A673 (cell line): ENCODE measurements at places on chromosomes 7 and 10. TPM values are rescaled to one million over a fixed set of nuclear protein-coding genes. Genes with fewer than 3 reads are reported as not detected.

- no peaks in the 10 kb centered on the region for H3K36me3 ChIP-seq
- H3K4me3 ChIP-seq = no peak overlapping the region
- H3K27me3 ChIP-seq = no peaks in the 10 kb centered on the region
- peak; percentile 52 for DNase-seq
Measured at GRCh38 chr7:16135658-16136057, 285.7 kb downstream of the CRPPA start.

DNA sequence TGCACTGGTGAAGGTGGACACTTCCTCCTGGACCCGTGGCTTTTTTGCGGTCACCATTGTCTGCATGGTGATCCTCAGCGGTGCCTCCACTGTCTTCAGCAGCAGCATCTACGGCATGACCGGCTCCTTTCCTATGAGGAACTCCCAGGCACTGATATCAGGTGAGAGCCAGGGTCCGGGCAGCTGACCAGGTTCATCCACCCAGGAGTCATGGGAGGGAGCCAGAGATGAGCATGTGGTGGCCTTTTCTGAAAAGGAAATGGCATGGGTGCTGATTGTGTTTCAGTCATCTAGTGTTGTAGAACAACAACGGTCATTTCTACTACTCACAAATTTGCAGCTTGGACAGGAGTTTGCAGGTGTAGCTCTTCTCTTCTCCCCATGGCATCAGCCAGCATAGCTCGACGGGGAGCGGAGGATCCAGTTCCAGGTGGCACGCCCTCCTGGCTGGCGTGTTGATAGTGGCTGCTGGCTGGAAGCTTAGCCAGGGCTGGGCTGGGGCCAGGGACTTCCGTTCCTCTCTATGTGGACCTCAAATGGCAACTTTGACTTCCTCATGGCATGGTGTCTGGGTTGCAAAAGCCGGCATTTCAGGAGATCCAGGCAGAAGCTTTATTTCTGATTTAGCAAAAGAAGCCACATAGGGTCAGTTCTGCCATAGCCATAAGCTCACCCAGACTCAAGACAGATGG, 32.7 kb downstream of the SLC29A3 start:
- no peaks in the 10 kb centered on the region for H3K4me1 ChIP-seq
- no peaks in the 10 kb centered on the region for H3K36me3 ChIP-seq
- no peak overlapping the region for H3K27ac ChIP-seq
- H3K4me3 ChIP-seq = no peak overlapping the region

GRCh38 chr10:78203915-78204818, 170.5 kb downstream of the RPS24 start:
- no peaks in the 10 kb centered on the region for H3K36me3 ChIP-seq
- H3K27me3 ChIP-seq = no peaks in the 10 kb centered on the region

The SLC26A5 gene
- not detected in 2 replicates for total RNA-seq

- peaks cover 11% of the 10 kb centered on the region for H3K4me1 ChIP-seq
- H3K36me3 ChIP-seq = no peaks in the 10 kb centered on the region
- no peaks in the 10 kb centered on the region for H3K27me3 ChIP-seq
- no peak for DNase-seq
- H3K4me3 ChIP-seq = no peak overlapping the region
Measured at GRCh38 chr10:28970231-28970630, 292.9 kb downstream of the BAMBI start.

GRCh38 chr10:78805176-78805575, 263.6 kb upstream of the ZMIZ1 start:
- H3K4me1 ChIP-seq = no peaks in the 10 kb centered on the region
- H3K36me3 ChIP-seq = no peaks in the 10 kb centered on the region
- no peak overlapping the region for H3K4me3 ChIP-seq
- DNase-seq = peak; percentile 51
- H3K27ac ChIP-seq = no peak overlapping the region

- H3K27ac ChIP-seq = peak within 1 kb of the TSS; percentile 100
- H3K36me3 ChIP-seq = peaks cover 30% of the 10 kb centered on the region
- no peaks in the 10 kb centered on the region for H3K27me3 ChIP-seq
- peak; percentile 80 for DNase-seq
- peaks cover 41% of the 10 kb centered on the region for H3K4me1 ChIP-seq
- H3K4me3 ChIP-seq = peak within 1 kb of the TSS; percentile 97
Measured at GRCh38 chr10:117137911-117138642, at the start of gene VAX1. Gene VAX1, minus strand, starts transcription at chr10:117138270. Its CDS starts 214 bp downstream, at chr10:117138056.

- H3K4me3 ChIP-seq = no peak overlapping the region
- no peaks in the 10 kb centered on the region for H3K27me3 ChIP-seq
- H3K4me1 ChIP-seq = no peaks in the 10 kb centered on the region
- DNase-seq = no peak
- H3K36me3 ChIP-seq = no peaks in the 10 kb centered on the region
- H3K27ac ChIP-seq = no peak overlapping the region
Measured at GRCh38 chr7:85714951-85715350, 528.1 kb upstream of the SEMA3D start.

DNA sequence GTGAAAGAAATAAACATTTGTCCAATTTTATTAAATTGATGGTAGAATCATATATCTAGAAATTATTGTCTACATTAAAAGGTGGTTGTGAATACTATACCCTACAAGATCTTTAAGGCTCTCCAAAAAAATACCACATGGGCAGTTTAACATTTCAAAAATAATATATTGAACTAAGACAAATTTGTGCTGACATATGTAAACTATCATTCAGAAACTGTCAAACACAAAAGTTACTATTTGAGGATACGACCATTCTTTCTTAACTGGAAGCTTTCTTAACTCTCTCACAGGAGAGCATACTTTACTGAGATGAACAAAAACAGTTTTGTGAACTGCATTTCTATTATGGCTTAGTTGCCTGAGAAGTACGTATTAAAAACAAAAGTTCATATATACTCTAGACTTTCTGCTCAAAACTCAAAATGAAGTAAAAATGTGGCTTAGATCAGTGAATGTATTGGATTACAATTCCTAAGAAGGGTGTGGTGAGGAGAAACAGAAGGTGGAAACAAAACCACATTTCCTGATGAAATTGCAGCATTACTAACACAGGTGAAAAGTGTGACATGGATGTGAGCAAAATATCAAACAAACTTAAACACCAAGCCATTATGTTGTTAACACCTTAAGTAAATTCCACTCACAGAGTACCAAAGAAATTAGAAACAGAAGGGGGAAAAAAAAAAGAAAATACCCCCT, 138.5 kb downstream of the SEMA3A start:
- no peak for DNase-seq
- no peak overlapping the region for H3K27ac ChIP-seq
- no peaks in the 10 kb centered on the region for H3K36me3 ChIP-seq
- H3K4me1 ChIP-seq = peaks cover 13% of the 10 kb centered on the region
- H3K4me3 ChIP-seq = no peak overlapping the region

The PNLIPRP3 gene
- total RNA-seq = not detected in 2 replicates

- H3K27me3 ChIP-seq = no peaks in the 10 kb centered on the region
- no peak overlapping the region for H3K4me3 ChIP-seq
- H3K36me3 ChIP-seq = no peaks in the 10 kb centered on the region
- DNase-seq = no peak
- H3K4me1 ChIP-seq = no peaks in the 10 kb centered on the region
Measured at GRCh38 chr10:130952086-130952485, 359.4 kb downstream of the TCERG1L start.

The TAF3 gene
- total RNA-seq = 12.3 and 14.0 TPM in 2 replicates

GRCh38 chr10:87668324-87669074, 8.8 kb downstream of the PAPSS2 start:
- H3K4me1 ChIP-seq = no peaks in the 10 kb centered on the region
- no peaks in the 10 kb centered on the region for H3K27me3 ChIP-seq
- no peak overlapping the region for H3K4me3 ChIP-seq
- no peaks in the 10 kb centered on the region for H3K36me3 ChIP-seq
- no peak for DNase-seq
- H3K27ac ChIP-seq = no peak overlapping the region

DNA sequence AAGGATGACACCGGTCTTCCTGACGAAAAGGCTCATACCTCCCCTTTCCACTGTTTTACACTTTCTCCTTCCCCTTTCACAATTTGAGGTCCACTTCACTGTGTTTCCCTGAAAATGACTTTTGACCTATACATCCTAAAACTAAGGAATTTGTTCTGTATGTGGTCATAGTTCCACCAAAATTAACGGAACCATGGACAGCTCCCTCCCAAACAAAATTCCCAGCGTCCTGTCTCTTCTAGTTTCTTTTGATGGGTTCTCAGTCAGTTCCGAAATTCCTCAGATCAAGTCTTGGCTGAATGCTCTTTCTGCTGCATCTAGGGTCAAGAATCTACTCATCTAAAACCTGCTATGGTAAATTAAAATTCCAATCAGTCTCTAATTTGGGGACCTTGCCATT, 1191.9 kb downstream of the CNTNAP2 start:
- DNase-seq = no peak
- no peak overlapping the region for H3K4me3 ChIP-seq

DNA sequence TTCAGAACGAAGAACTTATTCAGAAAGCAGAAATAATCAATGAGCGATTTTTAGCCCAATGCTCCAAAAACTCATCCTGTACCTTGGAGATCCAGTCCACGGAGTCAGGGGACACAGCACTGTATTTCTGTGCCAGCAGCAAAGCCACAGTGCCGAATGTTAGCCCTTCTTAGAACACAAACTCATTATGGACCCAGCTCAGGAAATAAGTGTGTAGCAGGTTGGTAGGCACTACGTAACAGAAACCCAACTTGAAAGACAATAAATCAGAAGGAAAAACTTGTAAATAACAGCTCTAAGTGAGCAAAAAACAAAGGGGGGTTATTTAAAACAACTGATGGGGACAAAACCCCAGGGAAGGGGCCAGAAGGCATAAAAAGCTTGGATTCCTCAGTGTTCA, 112.0 kb upstream of the PRSS1 start:
- H3K4me3 ChIP-seq = no peak overlapping the region
- H3K4me1 ChIP-seq = no peaks in the 10 kb centered on the region
- no peak overlapping the region for H3K27ac ChIP-seq
- H3K36me3 ChIP-seq = no peaks in the 10 kb centered on the region
- DNase-seq = no peak

GRCh38 chr7:99614495-99614894, 2.3 kb upstream of the ZSCAN25 start:
- H3K27ac ChIP-seq = no peak overlapping the region
- peaks cover 5% of the 10 kb centered on the region for H3K4me1 ChIP-seq
- no peak overlapping the region for H3K4me3 ChIP-seq
- no peaks in the 10 kb centered on the region for H3K27me3 ChIP-seq
- H3K36me3 ChIP-seq = peaks cover 10% of the 10 kb centered on the region

DNA sequence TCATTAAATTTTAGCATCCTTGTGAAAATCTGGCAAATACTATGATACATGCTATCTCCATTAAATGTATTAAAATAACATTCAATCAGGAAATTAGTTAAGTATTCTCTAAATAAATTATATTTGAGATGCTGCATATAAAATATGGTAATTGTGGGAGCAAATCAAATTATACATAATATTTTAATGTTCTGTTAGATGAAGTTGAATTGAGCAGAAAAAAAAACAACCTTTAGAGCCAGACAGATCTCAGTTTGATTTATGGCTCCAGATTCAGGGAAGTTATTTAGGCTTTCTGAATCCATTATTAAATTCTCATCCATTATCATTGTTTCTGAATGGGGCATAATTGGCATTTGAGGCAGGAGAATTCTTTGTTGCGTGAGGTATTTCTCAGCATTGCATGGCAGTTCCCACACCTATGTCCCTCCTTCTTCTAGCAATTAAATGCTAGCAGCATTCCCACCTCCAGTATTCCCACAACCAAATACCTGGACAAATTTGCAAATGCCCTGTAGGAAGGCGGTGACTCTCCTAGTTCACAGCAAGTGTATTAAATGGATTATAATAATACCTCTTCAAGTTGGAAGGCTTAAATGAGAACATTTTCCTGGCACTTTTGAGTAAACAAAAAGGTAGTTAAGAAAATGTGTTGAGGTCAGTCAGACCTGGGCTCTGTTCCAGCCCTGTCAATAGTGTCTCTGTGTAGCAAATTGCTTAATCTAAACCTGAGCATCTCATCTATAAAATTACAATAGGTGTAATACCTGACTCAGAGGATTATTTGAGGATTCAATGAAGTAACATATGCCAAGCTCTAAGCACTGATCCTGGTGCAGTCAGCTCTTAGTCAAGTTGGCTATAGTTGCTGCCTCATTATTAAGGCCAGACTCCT, 108.9 kb downstream of the RNLS start:
- no peaks in the 10 kb centered on the region for H3K4me1 ChIP-seq
- no peak for DNase-seq
- no peak overlapping the region for H3K4me3 ChIP-seq
- H3K27me3 ChIP-seq = peaks cover 4% of the 10 kb centered on the region
- H3K27ac ChIP-seq = no peak overlapping the region
- H3K36me3 ChIP-seq = no peaks in the 10 kb centered on the region

DNA sequence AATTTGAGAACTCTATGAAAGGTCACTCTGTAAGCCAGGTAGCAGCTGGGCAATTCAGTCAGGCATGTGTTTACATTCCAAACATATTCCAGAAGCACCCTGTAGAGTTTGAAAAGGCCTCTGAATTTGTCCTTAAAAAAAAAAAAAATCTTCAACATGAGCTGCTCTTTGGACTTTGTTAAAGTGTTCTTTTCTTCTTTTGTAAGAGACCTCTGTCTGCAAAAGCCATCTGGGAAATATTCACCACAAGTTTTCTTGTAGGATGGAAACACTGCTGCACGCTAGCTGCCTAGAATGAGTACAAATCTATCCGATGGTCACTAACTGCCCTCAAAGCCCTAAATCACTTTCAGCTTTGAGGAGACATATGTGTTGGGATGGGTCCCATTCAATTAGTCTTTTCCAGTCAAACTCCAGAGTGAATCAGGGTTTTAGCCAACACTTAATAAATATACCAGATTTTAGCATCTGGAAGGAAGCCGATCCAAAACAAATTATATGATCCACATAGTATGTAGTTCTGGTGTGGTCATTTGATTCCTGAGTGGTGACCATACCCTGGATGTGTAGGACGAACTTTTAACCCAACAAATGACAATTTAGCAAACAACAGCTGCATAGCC, 85.9 kb downstream of the CD36 start:
- no peak overlapping the region for H3K4me3 ChIP-seq
- H3K27me3 ChIP-seq = no peaks in the 10 kb centered on the region
- peaks cover 39% of the 10 kb centered on the region for H3K4me1 ChIP-seq
- no peaks in the 10 kb centered on the region for H3K36me3 ChIP-seq
- H3K27ac ChIP-seq = no peak overlapping the region

DNA sequence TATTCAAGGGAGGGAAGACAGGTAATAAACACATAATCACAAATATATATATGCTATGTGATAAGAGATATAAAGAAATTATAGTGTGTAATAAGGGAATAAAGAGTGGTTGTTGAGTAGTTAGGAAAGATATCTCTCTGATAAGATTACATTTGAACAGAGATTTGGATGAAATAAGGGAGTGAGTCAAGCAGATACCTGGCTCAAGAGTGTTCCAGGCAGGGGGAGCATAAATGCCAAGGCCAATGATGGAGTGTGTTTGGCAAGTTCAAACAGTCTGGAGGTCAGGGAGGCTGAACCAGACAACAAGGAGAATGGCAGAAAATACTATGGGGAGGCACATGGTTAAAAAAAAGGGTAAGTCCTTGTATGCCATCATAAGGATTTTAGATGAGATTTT, 4.8 kb upstream of the GNAI1 start:
- no peak overlapping the region for H3K4me3 ChIP-seq
- H3K36me3 ChIP-seq = no peaks in the 10 kb centered on the region
- H3K4me1 ChIP-seq = peaks cover 14% of the 10 kb centered on the region
- no peak overlapping the region for H3K27ac ChIP-seq
- no peaks in the 10 kb centered on the region for H3K27me3 ChIP-seq
- no peak for DNase-seq
